ENCODE measurements at places on chromosomes 1 and 21.
A peak's percentile ranks its signal among the peaks of the same experiment; 100 is the strongest.

DNA sequence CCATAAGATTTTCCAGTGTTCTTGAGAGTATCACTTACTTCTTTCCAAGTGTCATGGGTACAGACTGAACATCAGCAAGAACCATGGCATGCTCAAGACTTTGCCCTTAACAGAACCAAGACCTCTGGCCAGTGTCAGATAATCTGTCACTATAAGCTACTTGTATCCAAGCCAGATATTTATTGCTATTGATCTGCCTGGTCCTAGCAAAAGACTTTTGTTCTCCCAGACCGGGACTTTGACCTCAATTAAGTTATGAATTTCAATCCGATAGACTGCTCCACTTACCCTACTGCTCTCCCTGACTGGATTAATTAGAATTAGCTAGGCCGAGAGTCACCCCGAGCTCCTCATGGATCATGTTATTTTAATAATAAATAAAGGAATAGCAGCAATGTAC is 129.6 kb downstream of the ACBD6 start:
- DNase-seq = no peak

DNA sequence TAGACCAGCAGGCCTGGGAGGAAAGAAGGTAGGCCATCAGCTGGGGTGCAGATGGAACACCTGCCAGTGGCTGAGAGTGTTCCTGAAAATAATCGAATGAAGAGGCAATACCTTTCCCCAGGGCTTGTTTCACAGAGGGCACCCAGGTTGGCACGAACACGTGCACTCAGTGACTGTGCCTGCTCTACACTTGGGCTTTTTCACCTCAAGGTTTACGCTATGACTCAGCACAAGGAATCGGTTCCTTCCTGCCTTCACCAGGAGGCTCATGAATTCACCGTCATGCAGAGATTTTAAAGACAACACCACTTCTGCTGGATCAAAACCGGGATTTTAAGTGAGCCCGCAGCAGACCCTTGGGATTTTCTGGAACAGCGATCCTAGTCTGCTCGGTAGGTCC is 118.5 kb upstream of the ADAR start:
- DNase-seq = no peak

DNA sequence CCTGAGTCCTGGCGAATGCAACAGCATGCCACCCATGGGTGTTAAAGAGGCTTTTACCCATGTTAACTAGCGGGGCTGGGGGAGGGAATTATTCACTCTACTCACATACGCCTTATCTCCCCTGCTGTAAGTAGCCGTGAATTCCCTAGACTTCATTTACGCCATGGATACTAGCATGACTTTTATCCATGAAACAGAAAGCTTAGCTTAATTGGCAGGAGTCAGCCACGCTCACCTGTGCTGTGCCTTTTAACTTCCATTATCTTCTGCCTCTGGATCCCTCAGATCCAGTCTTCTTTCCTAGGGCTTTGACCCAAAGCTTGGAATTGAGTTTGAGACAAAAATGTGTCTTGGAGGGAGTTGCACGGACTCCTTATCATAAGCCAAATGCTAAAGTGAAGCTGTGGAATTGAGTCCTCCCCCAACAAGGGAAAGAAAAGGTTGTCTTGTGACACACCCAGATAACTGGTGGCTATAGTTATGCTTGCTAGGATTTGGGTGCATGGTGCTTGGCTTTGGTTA is 9.7 kb upstream of the NASP start:
- DNase-seq = no peak

DNA sequence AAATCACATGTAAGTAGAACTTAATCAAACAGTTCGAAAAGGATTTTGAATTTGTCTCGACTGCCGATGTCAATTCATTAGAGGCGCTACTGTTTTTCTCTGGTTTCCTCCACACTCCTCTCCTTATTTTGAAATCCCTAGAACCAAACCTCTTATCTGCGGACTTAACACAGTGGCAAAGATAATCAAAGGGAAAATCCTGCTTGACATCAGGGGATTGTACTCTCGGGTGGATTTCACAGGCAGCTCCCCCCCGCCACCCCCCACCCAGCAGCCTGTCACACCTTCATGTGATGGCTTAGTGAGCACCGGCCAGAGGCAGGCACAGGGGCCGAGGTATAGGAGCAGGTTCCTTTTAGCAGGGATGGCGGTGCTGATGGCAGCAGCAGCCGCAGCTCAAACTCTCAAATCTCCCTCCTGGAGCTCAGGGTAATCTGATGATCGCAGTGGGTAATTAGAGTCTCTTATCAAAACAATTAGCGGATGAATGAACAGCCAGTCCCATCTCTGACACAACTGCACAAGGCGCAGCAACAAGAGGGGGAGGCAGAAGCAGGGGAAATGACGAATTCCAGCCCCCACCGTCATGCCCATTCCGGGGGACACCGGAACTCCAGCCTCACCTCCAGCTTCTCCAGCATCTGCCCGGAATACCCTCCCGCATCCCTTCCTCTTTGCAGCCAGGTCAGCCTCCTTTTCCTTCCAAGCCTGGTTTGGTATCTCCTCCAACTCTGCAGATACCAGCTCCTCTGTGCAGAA is 80.3 kb downstream of the SSBP3 start:
- DNase-seq = no peak

- DNase-seq = no peak
These were observed 92.5 kb downstream of the SCMH1 start for GRCh38 chr1:41149570-41149969.

- DNase-seq = no peak
These were observed 31.8 kb downstream of the S100A10 start for GRCh38 chr1:151961833-151962232.

DNA sequence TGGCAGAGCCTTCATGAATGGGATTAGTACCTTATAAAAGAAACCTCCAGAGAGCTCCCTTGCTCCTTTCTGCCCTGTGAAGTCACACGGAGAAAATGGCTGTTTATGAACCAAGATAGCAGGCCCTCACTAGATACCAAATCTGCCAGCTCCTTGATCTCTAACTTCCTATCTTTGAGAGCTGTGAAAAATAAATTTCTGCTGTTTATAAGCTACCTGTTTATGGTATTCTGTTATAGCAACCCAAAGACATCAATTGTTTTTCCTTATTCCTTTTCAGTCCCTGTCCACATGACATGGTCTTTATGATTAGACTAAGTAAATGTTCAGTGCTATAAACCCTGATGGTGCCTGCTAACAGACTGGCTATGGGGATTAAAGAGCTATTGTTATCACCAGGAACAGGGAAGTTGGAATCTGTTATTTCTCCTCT is 9.7 kb upstream of the STIL start:
- peak; percentile 91 for DNase-seq

GRCh38 chr1:53700776-53701175 is 38.2 kb downstream of the GLIS1 start:
- DNase-seq = no peak

GRCh38 chr21:39400173-39400572 is 45.4 kb downstream of the LCA5L start:
- DNase-seq = no peak

GRCh38 chr1:223842784-223843183 is 3.0 kb downstream of the TP53BP2 start:
- no peak for DNase-seq

- DNase-seq = no peak
These were observed 12.5 kb downstream of the CELA2B start for GRCh38 chr1:15488371-15488770.

GRCh38 chr1:197464044-197464443 is 196.0 kb downstream of the CRB1 start:
- peak; percentile 52 for DNase-seq

GRCh38 chr1:55631509-55631908 is 416.3 kb upstream of the USP24 start:
- DNase-seq = no peak

DNA sequence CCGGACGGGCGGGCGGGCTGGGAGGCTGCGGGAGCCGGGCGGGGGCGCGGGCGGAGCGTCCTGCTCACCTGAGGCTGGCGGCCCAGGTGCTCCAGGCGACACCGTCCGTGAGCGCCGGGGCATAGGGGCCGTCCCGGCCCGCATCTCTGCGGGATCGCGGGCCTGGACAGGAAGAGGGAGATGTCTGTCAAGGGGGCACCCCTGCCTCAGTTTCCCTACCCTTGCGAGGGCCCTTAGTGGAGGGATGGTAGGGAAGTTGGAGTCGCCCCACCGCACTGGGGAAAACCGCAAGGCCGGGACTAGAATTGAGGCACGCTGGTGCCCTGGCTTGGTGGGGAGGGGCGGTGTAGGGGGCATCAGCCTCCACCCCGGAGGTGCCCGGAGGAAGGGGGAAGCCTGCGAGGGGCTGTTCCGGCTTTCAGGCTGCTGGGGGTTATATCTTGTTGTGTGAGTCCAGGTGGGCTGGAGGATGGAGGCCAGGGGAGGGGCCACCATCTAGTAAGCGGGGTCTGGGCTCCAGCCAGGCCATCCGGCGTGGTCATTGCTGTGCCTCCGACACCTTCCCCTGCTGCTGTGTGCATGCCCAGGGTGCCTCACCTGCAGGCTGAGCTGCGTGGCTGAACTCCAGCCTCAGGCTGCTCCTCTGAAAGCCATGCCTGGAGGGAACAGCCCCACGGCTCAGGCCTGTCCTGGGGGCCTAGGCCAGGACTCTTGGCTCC is 580 bp downstream of the VWA1 start:
- DNase-seq = no peak

All from DMS153 (cell line).